ENCODE measurements at places on chromosomes 11 and 22.
A peak's percentile ranks its signal among the peaks of the same experiment; 100 is the strongest.

GRCh38 chr22:19358195-19358594 is 66.7 kb upstream of the CLTCL1 start:
- no peak for DNase-seq

DNA sequence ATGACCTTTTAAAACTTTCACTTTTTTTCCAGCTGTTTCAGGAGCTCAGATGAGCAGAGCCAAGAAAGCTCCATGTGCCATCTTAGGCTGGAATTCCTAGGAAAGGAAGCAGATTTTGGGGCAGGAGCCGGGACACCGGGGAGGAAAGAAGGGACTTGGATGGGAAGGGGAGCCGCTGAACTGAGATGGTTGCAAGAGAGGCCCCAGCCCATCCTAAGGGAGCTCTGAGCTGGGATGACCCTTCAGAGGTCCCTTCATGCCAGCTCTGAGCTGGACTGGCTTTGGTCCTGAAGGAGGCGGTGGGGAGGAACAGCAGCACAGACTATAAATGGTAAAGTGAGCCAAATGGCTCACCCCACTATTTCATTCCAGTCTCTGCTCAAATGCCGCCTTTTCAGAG is 55.2 kb upstream of the SLC22A12 start:
- no peak for DNase-seq

DNA sequence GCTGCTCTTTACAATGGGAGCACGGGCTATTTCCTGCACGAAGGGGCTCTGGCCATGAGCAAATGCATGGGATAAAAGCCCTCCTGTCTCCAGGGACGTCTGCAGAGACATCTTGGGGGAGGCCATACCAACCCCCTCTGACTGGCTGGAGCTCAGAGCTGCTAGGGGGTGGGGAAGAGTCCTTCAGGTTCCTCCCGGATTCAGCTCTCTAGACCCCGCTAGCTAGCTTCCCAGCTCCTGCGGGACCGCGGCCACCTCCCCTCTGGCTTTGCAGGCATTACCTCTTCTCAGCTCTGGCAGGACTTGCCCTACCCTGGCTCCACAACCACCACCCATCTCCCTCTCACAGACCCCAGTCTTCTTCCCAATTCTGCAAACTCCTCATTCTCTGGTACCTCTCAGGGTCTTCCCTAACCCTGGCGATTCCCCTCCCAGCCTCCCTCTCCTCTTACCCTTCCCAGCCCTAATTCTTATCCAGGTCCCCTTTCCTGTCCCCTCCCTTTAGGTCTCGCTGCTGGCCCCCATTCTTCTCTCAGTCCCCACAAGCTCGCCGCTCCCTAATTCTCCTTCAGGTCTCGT is 802 bp downstream of the SYT13 start:
- no peak for DNase-seq

DNA sequence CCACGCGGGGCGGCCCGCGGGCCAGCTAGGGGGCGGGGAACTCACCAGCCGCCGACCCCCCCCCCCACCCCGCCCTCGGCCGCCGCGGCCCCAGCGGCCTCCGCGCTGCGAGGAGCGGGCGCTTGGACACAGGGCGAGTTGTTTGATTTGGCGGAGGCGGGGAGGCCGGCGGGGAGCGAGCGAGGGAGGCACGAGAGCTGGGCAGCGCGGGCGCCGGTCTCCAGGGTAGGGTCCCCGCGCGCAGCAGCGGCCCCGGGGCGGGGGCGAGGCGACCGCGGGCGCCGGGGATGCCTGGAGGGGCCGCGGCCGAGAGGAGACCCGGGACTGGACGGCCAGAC is 64.4 kb downstream of the NAV2 start:
- DNase-seq, result peak; percentile 40

DNA sequence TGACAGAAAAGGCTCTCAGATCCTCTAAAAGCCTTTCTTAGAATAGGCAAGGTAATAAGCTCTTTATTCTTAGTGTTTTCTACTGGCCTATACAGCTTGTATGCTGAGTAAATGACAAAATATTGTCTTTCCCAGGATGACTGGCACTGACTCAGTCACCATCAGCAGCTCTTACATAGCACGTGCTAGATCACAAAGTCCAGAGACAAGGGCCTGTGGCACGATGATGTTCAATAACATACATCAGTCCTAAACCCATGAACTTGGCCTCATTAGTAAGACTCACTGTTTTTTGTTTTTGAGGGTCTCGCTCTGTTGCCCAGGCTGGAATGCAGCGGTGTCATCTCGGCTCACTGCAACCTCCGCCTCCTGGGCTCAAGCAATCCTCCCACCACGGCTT is 42.7 kb downstream of the CELF1 start:
- DNase-seq, result no peak

DNA sequence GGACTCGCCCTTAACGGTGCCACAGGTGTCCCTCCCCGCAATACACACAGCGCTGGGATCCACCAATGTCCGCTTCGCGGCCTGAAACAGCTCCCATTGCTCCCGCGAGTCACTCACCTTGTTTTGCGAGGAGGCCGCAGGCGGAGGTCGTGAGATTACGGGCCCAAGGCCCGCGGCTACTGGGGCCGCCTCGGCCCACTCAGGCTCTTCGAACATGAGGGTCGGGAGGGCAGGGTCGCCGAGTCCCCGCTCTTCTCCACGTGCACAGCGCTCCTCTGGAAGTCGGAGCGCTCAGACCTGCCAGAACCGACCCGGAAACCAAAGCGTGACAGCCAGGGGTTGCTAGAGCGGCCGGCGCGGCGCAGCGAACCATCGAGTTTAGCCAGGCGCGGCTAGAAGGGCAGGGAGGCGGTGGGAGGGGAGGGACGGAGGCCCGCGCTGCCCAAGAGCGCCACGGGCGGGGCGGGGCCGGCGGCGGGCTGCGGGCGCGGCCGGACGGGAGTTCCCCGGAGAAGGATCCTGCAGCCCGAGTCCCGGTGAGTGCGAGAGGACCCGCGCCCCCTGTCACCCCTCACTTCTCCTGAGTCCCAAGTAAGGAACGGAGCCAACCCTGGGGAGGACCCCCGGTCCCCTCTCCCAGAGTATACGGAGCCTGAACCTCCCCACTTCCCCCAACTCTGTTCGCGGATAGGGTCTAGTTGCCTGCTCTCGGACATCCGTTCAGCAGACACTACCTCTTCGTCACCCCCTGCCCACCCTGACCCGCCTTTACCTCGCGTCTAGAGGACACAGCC is at the start of the genes ILK and RRP8:
ILK (plus strand) TSS at position 488 of the 794 bp plus-strand sequence. CDS start 498 bp downstream, outside the sequence.
RRP8 (minus strand) TSS at position 330 of the 794 bp plus-strand sequence; CDS start at position 216, 114 bp downstream.
- DNase-seq, result peak; percentile 89

DNA sequence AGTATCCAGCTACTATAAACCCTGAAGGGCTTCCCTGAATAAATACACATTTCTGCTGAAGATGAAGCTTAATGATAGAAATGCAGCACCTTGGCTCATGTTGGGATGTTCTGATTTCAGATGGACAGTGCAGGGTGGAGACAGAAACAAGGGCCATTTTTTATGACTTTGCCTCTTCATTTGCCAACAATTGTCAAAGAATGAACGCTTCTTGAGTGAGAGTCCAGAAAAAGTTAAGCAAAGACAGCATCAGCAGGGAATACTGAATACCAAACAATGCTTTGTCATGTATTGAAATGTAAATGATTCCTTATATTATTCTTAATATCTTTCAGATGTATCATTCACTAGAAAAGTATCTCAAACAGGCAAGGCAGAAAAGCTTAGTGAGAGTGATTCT is 84.9 kb downstream of the TRPC6 start:
- DNase-seq, result no peak

Measured in NCI-H1092 treated with DMSO at 0.1 percent for 48 hours (cell line).